Mucosa of gallbladder (tissue), 1 donor: ENCODE measurements at places on chromosomes 5 and 9. TPM values are rescaled to one million over a fixed set of nuclear protein-coding genes. Genes with fewer than 3 reads are reported as not detected.

DNA sequence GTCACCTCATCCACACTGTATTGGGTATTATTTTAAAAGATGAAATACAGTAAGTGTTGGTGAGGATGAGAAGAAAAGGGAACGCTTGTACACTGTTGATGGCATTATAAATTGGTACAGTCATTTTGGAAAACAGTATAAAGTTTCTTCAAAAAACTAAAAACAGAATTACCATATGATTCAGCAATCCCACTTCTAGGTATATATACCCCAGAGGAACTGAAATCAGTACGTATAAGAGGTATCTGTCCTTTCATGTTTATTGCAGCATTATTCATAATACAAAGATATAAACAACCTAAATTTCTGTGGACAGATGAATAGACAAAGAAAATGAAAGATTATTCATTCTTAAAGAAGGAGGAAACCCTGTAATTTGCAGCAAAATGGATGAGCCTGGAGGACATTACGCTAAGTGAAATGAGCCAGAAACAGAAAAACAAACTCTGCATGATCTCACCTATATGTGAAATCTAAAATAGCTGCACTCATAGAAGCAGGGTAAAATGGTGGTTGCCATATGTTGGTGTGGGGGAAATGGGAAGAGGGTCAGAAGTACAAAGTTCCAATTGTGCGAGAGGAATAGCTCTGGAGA lies 191.6 kb downstream of the TRIM36 start:
- no peak for DNase-seq

DNA sequence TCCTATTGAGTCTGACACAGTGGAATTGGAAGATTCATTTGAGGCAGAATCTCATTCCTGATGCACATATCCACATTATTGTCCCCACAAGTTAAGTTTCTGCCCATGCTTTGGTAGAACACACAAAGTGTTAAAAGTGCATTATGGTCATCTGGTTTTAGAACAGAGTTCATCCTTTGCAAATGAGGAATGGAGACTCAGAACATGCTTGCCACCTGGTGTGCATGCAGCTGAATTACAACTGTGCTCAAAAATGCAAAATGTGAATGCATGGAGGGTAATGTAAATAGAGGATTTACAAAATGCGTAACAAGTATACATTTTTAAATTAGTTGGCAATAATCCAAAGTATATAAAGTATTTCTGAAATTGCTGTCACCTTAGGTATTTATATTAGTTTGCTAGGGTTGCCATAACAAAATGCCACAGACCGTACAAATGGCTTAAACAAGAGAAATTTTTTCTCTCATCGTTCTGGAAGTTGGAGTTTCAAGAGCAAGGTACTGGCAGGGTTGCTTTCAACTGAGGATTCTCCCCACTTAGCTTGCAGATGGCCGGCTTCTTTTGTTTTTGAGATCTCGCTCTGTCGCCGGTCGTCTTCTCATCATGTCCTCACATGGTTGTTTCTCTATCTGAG lies 671.1 kb downstream of the TAF11L14 start:
- DNase-seq, result no peak

- no peak for DNase-seq
Measured at GRCh38 chr5:135130261-135131215, 96.5 kb upstream of the PITX1 start.

DNA sequence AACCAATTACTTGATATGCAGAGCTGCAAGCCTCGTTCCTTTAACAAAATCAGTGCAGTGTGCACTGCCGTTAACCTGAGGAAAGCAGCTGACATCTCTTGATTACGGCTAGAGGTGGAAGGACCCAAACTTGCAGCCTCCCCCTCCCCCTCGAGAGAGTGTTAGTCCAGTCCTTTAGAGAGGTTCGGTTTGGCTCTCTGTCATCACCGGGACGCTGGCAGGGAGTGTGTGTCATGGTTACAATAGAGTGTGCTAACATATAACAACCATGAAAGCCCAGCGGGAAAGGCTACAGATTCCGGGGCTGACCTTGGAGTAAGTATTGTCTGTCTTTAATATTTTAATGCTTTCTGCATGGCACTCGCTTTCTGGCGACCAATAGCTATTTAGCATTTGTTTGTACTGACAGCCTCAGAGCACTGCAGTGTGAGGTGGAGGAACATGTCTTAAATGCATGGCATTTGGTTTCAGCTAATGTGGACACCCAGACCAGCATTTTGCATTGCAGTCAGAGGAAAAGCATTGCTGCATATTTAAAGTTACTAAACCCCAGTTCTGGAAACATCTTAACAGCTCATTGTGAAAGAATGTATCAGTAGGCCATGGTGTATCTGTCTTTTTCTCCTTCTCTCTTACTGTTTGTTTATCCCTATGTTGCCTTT lies 237.5 kb downstream of the CD180 start:
- no peak for DNase-seq

DNA sequence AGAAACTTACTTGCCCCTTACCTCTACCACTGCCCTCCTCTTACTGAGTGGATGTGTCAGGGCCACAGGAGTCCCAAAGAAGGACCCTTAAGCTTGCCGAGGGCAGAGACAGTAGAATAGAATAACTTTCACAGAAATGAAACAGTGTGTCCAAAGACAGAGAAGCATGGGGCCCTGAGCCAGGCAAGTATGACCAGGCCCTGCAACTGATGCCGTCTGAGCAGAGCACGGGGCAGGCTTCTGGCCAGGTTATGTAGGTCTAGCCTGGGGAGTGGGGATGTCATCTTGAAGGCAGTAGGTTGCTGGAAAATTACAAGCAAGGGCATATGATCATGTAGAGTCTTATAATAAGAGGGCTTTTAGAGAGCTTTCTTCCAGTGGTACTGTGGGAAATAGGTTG lies 415.4 kb downstream of the KDM4C start:
- DNase-seq, result no peak

- DNase-seq, result no peak
Measured at GRCh38 chr5:158553962-158554336, 545.8 kb downstream of the EBF1 start.

GRCh38 chr9:80707120-80707519 lies 982.2 kb downstream of the TLE1 start:
- no peak for DNase-seq

DNA sequence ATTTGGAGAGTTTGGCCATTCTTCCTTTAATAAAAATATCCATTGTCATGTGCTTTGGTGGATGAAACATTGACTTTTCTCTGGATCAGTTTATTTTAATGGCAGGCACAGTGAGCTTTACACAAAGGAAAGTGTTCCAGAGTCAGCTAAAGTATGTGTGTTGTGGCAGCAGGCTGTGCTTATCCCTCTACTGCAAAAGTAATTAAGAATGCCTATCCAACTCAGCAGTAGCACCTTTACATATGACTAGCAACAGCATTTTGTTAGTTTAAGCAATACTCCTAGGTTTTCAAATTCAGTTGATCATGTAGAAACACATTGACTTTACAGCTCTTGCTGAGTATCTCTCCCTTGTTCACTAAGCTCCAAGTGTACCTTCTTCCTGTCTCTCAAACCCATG lies 730.5 kb upstream of the RGMB start:
- no peak for DNase-seq

DNA sequence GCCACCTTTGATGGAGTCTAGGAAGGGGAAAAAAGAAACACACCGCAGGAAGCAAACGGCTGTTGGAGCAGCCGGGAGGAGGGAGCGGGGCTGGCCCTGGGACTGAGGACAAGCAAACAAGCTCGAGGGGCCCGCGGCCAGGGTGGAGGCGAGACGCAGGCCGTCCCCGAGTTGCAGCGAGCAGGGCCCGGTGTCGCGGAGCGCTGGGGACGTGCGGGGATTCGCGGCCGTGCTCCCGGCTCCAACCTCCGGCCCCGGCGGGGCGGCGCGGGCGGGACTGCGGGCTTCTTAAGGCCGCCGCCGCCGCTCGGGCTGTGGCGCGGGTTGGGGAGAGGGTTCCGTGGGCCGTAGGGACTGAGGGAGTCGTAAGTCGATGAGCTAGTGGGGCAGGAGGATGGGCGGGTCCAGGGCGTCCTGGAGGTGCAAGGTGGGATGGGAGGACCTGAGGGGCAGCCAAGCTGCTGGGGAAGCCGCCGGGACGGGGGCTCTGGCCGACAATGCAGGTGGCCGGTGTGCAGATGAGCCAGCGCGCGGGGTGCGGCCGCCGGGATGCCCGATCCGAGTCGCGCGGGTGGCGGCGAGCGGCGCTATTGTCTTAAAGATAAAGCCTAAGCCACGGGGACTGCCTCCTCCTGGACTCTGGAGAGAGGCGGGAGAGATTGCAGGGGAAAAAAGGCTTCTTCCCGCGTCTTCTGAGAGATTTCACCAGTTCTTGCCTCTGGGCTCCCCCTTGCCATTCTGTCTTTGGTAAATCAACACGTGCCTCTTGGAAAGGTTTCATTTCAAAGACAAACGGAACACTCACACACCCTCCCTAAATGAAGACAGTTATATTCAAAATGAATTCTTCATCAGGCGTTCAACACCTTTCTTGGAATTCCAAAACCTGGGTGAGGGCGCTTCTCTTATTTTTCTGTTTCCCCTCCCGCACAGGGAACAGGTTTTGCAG lies 1.6 kb upstream of the HAPLN1 start:
- peak; percentile 61 for DNase-seq

DNA sequence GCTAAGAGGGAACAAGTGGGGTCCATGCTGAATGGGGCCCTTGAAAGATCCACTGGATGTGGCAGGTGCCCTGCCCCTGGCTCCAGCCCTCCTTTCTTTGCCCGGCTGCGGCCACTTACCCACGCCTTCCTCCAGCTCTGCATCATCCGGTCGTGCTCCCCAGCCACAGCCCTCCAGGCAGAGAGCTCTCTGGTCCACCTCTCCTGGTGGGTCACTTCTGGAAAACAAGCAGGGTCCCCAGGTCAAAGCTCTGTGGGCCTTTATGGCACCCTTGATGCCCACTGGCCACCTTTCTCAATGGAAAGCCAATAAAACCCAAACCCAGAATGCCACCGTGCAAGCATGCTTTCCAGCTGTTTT lies 45.0 kb downstream of the SECISBP2 start:
- DNase-seq, result no peak

GRCh38 chr5:111511831-111512374 lies 432 bp downstream of the STARD4 start:
- DNase-seq, result no peak

DNA sequence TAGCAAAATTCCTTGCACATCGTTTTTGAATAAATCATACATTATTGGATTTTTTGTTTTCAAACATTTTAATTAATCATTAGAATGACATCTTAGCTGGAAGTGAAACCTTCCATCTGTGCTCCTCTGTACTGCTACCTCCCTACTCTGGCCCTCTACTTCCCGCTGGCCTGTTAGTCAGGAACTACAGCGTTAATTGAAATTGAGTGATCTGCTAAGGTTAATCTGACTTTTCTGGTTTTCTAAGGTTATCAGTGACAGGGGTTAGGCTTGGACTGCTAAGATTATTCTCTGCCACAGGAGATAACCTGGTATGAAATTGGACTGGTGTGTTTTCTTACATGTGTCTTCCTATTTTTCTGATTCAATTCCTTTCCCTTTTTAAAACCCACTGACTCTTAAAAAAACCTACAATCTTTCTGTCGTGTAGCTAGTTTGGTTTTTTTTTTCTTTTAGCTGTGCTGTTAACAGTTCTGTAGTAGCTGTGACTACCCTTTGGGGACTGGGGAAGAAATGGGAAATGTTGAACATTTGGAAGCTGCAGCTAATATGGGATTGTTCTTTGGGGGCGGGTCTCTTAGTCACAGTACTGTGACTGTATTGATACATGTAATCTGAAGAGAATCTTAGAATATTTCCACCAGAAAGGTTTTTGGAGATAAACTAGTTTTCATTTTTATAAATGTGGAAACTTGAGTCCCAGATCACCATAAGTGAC lies 4.6 kb downstream of the KIF2A start:
- DNase-seq, result no peak

DNA sequence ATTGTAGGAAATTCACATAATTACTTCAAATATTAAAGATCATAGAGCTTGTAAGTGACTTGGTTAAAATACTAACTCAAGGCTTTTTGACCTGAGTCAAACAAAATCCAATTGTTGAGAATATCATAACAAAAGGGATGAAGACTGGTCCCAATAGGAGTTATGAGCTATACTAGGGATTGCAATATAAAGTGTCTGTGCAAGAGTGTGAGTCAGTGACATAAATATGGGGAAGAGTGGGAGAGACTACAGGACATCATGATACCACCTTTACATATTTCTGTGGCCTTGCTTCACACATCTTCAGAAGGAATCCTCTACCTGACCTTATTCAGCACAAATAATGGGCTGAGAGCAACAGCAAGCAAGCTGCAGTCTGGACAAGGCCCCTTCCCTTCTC lies 180.9 kb upstream of the SLC24A2 start:
- DNase-seq, result no peak

DNA sequence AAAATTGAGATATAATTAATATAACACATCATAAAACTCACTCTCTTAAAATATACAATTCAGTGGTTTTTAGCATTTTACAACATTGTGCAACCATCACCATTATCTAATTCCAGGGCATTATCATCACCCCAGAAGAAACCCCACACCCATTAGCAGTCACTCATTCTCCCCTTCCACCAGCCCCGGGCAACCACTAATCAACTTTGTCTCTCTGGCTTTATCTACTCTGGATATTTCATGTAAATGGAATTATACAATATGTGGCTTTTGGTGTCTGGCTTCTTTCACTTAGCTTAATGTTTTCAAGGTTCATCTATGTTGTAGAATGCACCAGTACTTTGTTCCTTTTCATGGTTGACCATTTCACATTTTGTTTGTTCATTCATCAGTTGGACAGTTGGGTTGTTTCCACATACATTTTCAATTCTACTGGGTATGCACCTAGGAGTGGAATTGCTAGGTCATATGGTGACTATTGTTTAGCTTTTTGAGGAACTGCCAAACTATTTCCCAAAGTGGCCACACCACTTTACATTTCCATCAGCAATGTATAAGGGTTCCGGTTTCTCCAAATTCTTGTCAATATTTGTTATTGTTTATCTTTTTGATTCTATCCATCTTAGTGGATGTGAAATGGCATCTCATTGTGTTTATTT lies 62.4 kb downstream of the MARCHF3 start:
- DNase-seq, result no peak

DNA sequence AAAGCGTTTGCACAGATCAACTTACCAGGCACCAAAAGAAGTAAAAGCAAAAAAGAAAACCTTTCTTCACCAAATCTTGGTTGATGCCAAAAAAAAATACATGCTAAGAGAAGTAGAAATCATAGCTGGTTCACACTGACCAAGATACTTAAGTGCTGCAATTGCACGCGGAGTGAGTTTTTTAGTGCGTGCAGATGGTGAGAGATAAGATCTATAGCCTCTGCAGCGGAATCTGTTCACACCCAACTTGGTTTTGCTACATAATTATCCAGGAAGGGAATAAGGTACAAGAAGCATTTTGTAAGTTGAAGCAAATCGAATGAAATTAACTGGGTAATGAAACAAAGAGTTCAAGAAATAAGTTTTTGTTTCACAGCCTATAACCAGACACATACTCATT lies 36.4 kb upstream of the CCDC152 start:
- DNase-seq, result no peak

PCDHA5 gene
- 1.2 TPM for total RNA-seq

KIF4B gene
- not detected for total RNA-seq

SEPTIN8 gene
- 63.9 TPM for total RNA-seq

TMEM232 gene
- 4.1 TPM for total RNA-seq

TAF1L gene
- 0.03 TPM for total RNA-seq

LECT2 gene
- not detected for total RNA-seq

SOWAHA gene
- 22.2 TPM for total RNA-seq

SLC4A9 gene
- 0.86 TPM for total RNA-seq

CDHR2 gene
- total RNA-seq, result 65.7 TPM

CDH18 gene
- total RNA-seq, result 0.32 TPM

FOXI1 gene
- 0.69 TPM for total RNA-seq

FBN2 gene
- total RNA-seq, result 3.5 TPM

SLC6A7 gene
- total RNA-seq, result not detected

IL33 gene
- total RNA-seq, result 17.7 TPM
